Stimulated activated naive B cell treated with anti-CD40 and anti-IgM and Interleukin-4, amounts not matched to agents 10 μg/mL and 1 μg/mL and 100 μg/mL, for 72 hours (primary cell): ENCODE measurements at places on chromosomes 6 and 20.

DNA sequence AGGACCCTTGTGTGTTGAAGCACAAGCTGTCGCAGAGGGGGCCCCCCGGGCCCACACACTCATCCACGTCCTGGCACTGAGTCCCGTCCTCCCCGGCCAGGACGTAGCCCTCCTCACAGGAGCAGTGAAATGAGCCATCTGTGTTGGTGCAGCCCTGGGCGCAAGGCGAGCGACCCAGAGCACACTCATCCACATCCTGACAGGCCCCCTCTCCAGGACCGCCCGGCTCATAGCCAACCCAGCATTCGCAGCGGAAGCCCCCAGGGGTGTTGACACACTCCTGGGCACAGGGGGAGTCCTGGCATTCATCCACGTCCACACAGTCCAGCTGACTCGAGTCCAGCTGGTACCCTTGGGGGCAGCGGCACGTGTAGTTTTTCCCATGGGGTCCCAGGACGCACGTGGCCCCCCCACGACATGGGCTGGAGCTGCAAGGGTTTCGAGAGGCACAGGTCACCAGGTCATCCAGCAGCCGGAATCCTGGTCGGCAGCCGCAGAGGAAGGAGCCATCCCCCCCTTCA is 1.2 kb downstream of the CD93 start:
- H3K36me3 ChIP-seq = no peaks in the 10 kb centered on the region
- H3K27me3 ChIP-seq = peaks cover 21% of the 10 kb centered on the region
- H3K4me1 ChIP-seq = peaks cover 23% of the 10 kb centered on the region
- H3K27ac ChIP-seq = no peak overlapping the region
- no peak overlapping the region for H3K4me3 ChIP-seq

DNA sequence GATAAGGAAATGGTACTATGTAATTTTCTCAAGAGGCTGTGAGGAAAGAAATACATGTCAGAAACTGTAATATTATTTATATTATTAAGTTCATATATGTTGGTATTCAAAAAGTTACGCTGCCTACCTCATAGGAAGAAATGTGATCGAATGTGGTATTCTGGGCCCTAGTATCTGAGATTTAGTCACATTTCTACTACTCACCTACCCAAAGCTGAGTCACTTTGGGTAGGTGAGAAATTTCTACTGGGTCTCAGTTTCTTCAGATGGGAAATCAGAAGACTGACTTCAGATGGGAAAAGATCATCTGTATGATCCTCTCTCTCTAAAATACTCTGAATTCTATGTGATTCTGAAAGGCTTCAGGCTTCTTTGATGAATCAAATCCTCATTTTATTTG is 411.0 kb downstream of the SYNE1 start:
- H3K4me3 ChIP-seq = no peak overlapping the region
- no peak for DNase-seq
- no peak overlapping the region for H3K27ac ChIP-seq
- no peaks in the 10 kb centered on the region for H3K4me1 ChIP-seq

DNA sequence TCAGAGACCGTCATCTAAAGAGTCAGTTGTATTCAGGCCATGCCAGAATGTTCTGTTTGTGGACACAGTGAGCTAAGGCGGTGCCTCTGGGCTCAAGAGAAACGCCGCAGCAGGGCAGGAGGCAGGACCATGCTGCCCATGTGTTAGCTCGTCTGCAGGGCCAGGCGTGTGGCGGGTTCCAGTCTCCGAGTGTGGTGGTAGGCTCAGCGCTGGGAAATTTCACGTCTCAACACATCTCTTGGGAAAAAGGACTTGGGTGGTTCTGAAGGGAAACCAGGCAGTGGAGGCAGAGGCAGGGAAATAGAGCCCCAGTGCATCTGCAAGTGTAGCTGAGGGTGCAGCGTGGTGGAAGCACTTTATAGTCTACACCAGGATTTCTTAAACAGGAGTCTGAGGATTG is 56.9 kb upstream of the TAGAP start:
- peaks cover 94% of the 10 kb centered on the region for H3K4me1 ChIP-seq
- no peak for DNase-seq
- no peaks in the 10 kb centered on the region for H3K36me3 ChIP-seq
- peak overlapping the region; percentile 7 for H3K27ac ChIP-seq
- no peaks in the 10 kb centered on the region for H3K27me3 ChIP-seq

DNA sequence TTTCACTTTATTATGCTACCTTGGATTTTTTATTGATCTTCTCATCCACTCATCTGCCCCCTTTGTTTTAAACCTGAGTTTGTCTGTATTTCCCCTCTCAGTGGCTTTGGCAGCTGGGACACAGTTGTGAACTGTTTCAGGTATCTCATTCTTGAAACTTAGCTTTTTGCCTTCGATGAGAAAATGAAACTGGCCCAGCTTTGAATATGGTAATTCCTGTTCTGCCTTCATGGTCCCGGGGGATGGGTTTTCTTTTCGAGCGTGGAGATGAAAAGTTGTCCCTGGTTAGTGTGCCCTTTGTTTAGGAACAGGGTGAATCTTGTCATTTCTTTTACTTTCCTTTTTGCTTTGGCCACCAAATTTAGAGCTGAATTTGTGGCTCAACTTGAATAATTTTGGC is 25.6 kb downstream of the DHX35 start:
- H3K27ac ChIP-seq = peak overlapping the region; percentile 9
- peaks cover 13% of the 10 kb centered on the region for H3K36me3 ChIP-seq
- peak overlapping the region; percentile 52 for H3K4me3 ChIP-seq
- H3K27me3 ChIP-seq = no peaks in the 10 kb centered on the region

DNA sequence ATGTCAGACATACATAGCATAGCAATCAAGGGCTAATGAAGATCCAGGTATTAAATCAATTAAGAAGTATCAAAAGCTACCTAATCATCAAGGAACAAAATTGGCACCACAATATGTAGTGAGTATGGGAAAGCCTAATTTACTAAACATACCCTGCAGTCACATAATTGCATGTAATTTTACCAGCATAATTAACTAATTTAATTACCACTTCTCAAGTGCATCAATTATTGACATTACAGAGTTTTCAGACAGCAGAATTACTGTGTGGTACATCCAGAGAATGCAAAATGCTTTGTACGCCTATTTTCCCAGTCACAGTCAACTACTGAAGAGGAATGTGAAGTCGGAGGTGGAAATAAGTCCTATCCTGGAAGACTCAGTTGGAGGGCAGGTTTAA is 279.0 kb upstream of the ID4 start:
- no peaks in the 10 kb centered on the region for H3K27me3 ChIP-seq
- no peaks in the 10 kb centered on the region for H3K36me3 ChIP-seq
- no peak for DNase-seq
- no peak overlapping the region for H3K4me3 ChIP-seq
- no peak overlapping the region for H3K27ac ChIP-seq
